ENCODE measurements at places on chromosomes 2 and 18. TPM values are rescaled to one million over a fixed set of nuclear protein-coding genes. Genes with fewer than 3 reads are reported as not detected.
A peak's percentile ranks its signal among the peaks of the same experiment; 100 is the strongest.

GRCh38 chr2:135797497-135798274, 39.3 kb downstream of the LCT start:
- H3K4me1 ChIP-seq = no peaks in the 10 kb centered on the region
- no peak overlapping the region for H3K4me3 ChIP-seq
- H3K27me3 ChIP-seq = no peaks in the 10 kb centered on the region
- no peaks in the 10 kb centered on the region for H3K36me3 ChIP-seq
- DNase-seq = peak; percentile 72
- no peak overlapping the region for H3K27ac ChIP-seq

GRCh38 chr2:126849991-126850535, 48.6 kb upstream of the TEX51 start:
- DNase-seq = no peak
- H3K4me1 ChIP-seq = no peaks in the 10 kb centered on the region
- H3K27ac ChIP-seq = no peak overlapping the region
- no peak overlapping the region for H3K4me3 ChIP-seq
- no peaks in the 10 kb centered on the region for H3K27me3 ChIP-seq

- no peak for DNase-seq
- H3K4me1 ChIP-seq = no peaks in the 10 kb centered on the region
- H3K27ac ChIP-seq = no peak overlapping the region
- no peak overlapping the region for H3K4me3 ChIP-seq
- H3K27me3 ChIP-seq = no peaks in the 10 kb centered on the region
- no peaks in the 10 kb centered on the region for H3K36me3 ChIP-seq
These were observed 290.8 kb upstream of the MYT1L start for GRCh38 chr2:2621855-2622254.

DES gene
- 3.8 TPM for polyA plus RNA-seq

SF3B1 gene
- 425 TPM for polyA plus RNA-seq

- peaks cover 15% of the 10 kb centered on the region for H3K4me1 ChIP-seq
- H3K36me3 ChIP-seq = peaks cover 4% of the 10 kb centered on the region
- DNase-seq = peak; percentile 56
- no peak overlapping the region for H3K27ac ChIP-seq
- H3K4me3 ChIP-seq = no peak overlapping the region
These were observed 4.2 kb downstream of the ADCY3 start for GRCh38 chr2:24915796-24916195.

- no peak overlapping the region for H3K27ac ChIP-seq
- DNase-seq = no peak
- H3K36me3 ChIP-seq = peaks cover 2% of the 10 kb centered on the region
- no peaks in the 10 kb centered on the region for H3K27me3 ChIP-seq
- H3K4me1 ChIP-seq = no peaks in the 10 kb centered on the region
These were observed 23.6 kb downstream of the SLC66A2 start for GRCh38 chr18:79927607-79928562.

- H3K4me1 ChIP-seq = no peaks in the 10 kb centered on the region
- H3K27ac ChIP-seq = no peak overlapping the region
- no peaks in the 10 kb centered on the region for H3K27me3 ChIP-seq
- no peak overlapping the region for H3K4me3 ChIP-seq
These were observed 69.6 kb downstream of the STEAP3 start for GRCh38 chr2:119293254-119293653.

DNA sequence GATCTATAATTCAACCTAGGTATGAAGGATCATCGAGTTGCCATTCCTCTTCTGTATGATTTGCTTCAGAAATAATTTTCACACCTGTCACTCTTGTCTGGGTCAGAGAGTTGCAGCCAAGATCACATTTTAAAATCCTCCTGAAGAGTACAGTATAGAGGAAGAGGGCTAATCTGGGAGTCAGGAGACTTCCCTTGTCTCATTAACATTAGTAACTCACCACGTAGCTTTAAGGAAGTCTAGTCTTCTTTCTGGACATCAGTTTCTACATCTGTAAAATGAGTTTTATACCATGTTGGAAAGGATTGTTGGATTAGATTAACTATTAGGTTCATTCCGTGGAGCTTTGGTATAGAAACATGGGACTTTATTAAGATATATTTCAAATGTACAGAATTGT, 109.4 kb downstream of the TDRD15 start:
- H3K27ac ChIP-seq = no peak overlapping the region
- no peak overlapping the region for H3K4me3 ChIP-seq
- no peak for DNase-seq

- H3K4me1 ChIP-seq = no peaks in the 10 kb centered on the region
- H3K27ac ChIP-seq = no peak overlapping the region
- H3K27me3 ChIP-seq = no peaks in the 10 kb centered on the region
- no peak overlapping the region for H3K4me3 ChIP-seq
- DNase-seq = no peak
These were observed 34.2 kb upstream of the PTPRM start for GRCh38 chr18:7532942-7533341.

- no peak overlapping the region for H3K27ac ChIP-seq
- no peak for DNase-seq
- H3K4me3 ChIP-seq = no peak overlapping the region
- no peaks in the 10 kb centered on the region for H3K27me3 ChIP-seq
- peaks cover 6% of the 10 kb centered on the region for H3K4me1 ChIP-seq
These were observed 120.9 kb upstream of the ITGB6 start for GRCh38 chr2:160321006-160321405.

SIX3 gene
- not detected for polyA plus RNA-seq

PID1 gene
- polyA plus RNA-seq = 15.7 TPM

FAM124B gene
- polyA plus RNA-seq = not detected

DNA sequence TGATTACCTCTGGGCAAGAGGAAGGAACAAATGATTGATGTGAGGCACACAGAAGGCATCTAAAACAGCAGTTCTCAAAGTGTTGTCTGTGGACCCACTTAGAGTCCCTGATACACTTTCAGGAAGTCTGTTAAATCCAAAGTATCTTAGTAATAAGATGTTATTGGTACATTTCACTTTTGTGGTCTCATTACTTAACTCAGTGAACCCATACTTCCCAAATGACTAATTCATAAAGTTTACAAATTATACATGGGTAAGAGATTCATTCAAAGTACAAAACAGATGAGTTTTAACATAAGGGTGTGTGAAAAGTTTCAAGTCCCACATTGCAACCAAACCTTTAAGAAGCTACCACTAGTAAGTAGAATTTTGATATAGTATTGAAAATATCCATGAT, 440.5 kb downstream of the NUP35 start:
- no peak overlapping the region for H3K4me3 ChIP-seq
- H3K27me3 ChIP-seq = no peaks in the 10 kb centered on the region
- no peaks in the 10 kb centered on the region for H3K36me3 ChIP-seq
- no peak for DNase-seq

DNA sequence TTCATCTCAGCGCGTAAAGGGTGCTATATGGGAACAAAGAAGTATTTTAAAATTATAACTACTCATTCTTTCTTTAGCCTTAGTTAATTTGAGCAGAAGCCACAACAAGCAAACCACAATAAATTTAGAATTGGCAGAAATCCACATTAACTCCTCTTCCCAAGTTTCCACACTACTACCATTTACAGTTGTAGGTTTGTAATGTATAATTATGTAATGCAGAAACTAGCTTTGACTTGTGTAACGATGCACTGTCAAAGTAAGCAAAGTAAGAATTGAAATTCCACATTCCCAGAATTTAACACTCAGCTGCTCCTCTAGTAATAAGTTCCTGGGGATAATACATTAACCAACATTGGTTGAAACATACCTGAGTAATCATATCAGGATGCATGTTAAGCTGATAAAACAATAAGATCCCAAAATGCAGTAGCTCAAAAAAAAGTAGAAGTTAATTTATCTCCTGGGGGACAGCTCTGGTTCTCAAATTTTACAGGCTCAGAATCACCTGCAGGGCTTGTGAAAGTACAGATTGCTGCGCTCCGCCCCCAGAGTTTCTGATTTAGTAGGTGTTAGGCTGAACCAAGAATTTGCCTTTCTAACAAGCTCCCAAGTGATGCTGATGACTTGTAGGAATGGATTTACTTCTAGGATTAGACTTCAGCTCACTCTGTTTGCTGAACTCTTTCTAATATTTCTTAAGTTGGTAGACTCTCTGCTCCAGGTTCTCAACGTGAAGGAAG, 9.9 kb downstream of the GRP start:
- no peak overlapping the region for H3K4me3 ChIP-seq
- H3K36me3 ChIP-seq = no peaks in the 10 kb centered on the region
- H3K4me1 ChIP-seq = no peaks in the 10 kb centered on the region
- peaks cover 8% of the 10 kb centered on the region for H3K27me3 ChIP-seq
- no peak overlapping the region for H3K27ac ChIP-seq

DNA sequence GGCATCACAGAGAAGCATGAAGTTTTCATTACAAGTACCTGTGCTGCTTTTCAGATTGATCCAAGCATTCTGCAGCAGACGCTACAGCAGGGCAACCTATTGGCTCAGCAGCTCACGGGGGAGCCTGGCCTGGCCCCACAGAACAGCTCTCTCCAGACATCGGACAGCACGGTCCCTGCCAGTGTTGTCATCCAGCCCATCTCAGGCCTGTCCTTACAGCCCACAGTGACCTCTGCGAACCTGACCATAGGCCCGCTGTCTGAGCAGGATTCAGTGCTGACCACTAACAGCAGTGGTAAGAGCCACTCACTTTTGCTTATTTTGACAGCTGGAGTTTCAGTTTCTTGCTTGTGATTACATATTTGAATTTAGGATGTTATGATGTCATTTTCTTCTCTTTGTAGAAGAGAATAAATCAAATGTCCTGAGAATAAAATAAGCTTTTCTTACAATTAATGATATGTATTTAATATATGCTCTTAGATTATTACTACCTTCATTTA, 104.9 kb downstream of the ZNF236 start:
- no peaks in the 10 kb centered on the region for H3K27me3 ChIP-seq
- peak; percentile 54 for DNase-seq
- H3K4me1 ChIP-seq = peaks cover 4% of the 10 kb centered on the region
- H3K4me3 ChIP-seq = no peak overlapping the region
- peaks cover 12% of the 10 kb centered on the region for H3K36me3 ChIP-seq
- H3K27ac ChIP-seq = no peak overlapping the region

GRCh38 chr18:9913526-9914333, at the start of gene VAPA:
TSS of gene VAPA (plus strand) at chr18:9914016. CDS start at chr18:9914257, 241 bp downstream.
- H3K4me3 ChIP-seq = peak within 1 kb of the TSS; percentile 98
- peak; percentile 94 for DNase-seq
- peaks cover 7% of the 10 kb centered on the region for H3K4me1 ChIP-seq
- H3K27me3 ChIP-seq = peaks cover 3% of the 10 kb centered on the region
- H3K36me3 ChIP-seq = no peaks in the 10 kb centered on the region

DNA sequence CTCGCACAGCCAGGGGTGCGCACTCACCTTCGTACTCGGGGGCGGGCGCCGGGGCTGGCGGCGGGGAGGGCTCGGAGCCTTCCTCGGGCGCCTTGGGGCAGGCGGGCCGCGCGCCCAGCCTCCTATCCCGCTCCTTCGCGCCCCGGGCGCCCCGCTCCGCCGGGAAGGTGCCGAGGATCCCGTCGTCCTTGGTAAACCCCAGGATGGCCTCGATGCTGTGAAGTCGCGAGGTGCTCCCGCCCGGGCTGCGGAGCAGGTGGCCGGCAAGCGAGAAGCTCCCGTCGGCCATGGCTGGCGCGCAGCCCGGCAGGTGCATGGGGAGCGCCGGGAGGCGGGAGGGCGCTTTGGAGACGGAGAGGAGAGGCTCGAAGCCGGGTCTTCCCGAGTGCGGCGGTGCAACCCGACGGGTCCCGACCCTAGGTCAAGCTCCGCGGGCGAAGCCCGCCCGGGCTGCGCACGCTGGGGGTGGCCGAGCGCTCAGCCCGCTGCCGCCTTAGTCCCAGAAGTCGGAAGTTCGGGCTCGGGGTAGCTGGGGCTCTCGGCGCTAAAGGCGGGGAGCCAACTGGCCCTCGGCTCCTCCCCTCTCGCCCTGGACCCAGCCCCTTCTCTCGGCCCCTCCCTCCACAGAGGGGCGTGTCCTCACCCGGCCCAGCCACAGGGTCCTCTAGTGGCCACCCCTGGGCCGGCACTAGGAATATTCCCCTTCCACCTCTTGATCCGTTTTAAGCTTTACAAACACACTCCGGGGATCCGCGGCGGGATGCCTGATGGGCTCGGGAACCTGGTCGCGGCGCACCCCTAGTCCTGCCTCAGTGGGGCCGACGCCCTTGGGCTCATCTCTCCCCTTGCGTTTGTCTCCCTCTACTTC, at the start of gene RAX:
Gene RAX (minus strand): TSS at position 564 of the 868 bp plus-strand sequence. CDS start 248 bp downstream, at position 316.
- H3K36me3 ChIP-seq = no peaks in the 10 kb centered on the region
- no peak within 1 kb of the TSS for H3K4me3 ChIP-seq
- H3K4me1 ChIP-seq = no peaks in the 10 kb centered on the region
- H3K27me3 ChIP-seq = peaks cover 80% of the 10 kb centered on the region

DNA sequence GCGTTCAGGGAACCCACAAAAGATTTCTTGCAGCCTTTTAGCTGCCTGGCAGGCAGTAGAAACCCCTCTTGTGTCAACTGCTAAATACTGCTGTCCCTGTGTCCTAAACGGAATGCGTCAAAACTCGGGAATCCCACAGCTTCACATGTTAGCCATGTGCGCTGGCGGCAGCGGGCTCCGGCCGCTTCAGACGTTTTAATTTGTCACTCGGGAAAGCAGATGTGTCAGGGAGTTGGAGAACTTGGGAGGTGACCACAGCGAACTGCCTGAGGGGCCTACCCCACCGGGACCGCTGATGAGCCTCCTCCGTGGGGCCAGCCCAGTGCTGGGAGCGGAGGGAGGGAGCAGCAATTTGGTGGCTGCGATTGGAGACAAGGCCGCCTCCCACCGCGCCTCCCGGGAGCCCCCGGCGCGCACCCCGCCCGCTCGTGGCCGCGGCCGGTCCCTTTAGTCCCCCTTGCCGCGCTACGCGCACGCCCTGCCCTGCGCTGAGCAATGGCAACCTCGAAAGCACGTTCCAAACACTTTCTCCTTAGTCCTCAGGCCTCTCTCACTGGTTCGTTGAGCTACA, 146.1 kb upstream of the SATB2 start:
- no peak overlapping the region for H3K27ac ChIP-seq
- H3K27me3 ChIP-seq = no peaks in the 10 kb centered on the region
- H3K4me3 ChIP-seq = no peak overlapping the region
- H3K4me1 ChIP-seq = no peaks in the 10 kb centered on the region
- no peaks in the 10 kb centered on the region for H3K36me3 ChIP-seq

DNA sequence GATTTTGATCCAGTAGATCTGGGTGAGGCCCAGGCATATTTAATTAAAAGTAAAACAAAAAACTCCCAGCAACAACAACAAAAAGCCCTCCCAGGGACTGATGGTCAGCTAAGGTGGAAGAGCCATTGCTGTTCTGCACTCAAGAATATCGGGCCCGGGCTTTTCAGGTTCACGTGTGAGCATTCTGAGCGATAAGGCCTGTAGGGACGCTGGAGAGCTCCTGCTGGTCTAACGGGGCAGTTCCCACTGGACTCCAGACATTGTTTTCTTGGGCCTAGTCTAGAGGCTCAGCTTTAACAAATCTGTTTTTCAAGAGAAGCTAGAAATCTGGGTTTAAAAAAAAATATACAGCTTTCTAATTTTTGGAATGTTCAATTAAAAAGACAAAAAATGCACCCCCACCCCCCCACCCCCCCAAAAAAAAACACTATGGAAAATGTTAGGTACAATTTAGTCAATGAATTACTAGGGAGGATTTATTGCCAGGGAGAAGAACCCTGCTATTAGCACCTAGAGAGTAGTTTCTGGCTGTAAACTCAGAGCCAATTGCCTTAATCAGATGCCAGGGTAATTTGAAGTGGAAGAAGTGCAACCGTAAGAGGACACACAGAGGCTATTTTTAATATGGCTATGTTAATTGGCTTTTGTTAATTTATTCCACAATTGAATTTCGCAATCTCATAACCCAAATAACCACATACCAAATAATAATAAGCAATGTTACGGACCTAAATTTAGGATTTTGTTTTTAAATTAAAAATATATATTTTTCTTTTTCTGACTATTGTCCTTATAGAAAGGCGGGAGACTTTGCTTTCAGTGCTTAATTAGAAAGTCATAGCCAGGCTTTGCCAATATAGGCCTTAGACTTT, 78.9 kb downstream of the MAP4K4 start:
- H3K27ac ChIP-seq = no peak overlapping the region
- H3K4me3 ChIP-seq = no peak overlapping the region
- no peak for DNase-seq

MAP3K19 gene
- not detected for polyA plus RNA-seq
